ENCODE measurements at places on chromosomes 1 and 21.

DNA sequence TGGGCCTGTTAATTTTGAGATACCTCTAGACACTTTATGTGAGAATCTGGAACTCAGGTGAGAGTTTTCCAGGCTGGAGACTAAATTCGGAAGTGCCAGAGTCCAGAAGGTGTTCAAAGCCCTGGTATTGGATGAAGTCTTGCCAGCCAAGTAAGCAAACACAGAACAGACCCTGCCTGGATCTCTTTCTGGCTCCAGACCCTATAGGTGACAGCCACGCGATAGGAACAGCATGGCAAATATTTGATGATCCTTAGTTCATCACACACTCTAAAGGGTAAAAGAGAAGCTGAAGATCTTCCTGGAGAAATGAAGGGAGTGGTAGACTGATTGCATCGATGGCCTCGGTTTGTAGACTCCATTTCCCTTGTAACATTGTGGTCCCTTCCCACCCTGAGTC lies 30.7 kb downstream of the SLC1A7 start:
- no peak for DNase-seq

- no peak for DNase-seq
Observed at GRCh38 chr1:3943123-3943431, 43.0 kb upstream of the C1orf174 start.

- no peak for DNase-seq
Observed at GRCh38 chr1:228410015-228410414, 3.4 kb upstream of the TRIM11 start.

DNA sequence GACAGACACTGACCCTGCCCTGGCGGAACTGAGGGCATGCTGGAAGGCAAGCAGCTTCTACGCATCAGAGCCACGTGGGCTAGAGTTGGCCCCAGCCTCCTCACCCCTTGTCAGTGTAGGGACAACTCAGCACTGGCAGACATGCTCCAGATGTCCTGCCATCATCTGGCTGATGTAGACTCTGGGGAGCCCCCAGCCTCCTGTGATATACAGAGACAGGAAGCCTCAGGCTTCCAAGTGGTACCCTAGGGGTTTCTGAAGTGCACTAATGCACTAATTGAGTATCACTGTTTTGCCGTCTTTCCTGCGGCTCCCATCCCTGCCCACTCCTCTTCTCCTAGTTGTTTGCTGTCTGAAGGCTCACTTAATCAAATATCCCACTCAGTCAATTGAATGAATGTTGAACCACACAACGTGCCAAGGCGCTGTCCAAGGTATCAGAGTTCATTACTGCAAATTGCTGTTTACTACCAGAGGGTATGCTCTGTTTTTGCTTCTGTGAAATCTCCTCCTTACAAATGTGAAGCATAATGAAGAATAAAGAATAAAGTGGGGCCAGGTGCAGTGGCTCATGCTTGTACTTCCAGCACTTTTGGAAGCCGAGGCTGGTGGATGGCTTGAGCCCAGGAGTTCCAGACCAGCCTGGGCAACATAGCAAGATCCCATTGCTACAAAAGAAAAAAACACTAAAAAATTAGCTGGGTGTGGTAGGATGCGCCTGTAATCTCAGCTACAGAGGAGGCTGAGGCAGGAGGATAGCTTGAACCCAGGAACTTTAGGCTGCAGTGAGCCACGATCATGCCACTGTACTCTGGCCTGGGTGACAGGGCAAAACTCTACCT lies 76.4 kb upstream of the ZBTB18 start:
- no peak for DNase-seq

Measured in T-helper 2 cell (primary cell).